T-helper 2 cell treated with Interferon-gamma antibody and Interleukin-4, amounts not matched to agents 100 ng/mL and 5 ng/mL, for 36 hours (primary cell): ENCODE measurements at places on chromosomes 6 and 20. TPM values are rescaled to one million over a fixed set of nuclear protein-coding genes. Genes with fewer than 3 reads are reported as not detected.

The CAGE1 gene
- 0.16 TPM in 1 of 2 replicates, not detected in the other for total RNA-seq

The CRISP3 gene
- not detected in 2 replicates for total RNA-seq

The CYP39A1 gene
- total RNA-seq, result not detected in 2 replicates

The DDX43 gene
- 1.3 TPM in 2 replicates for total RNA-seq

The VSTM2L gene
- not detected in 2 replicates for total RNA-seq

The CGA gene
- total RNA-seq, result not detected in 2 replicates

The LRRN4 gene
- not detected in 2 replicates for total RNA-seq

The EFCAB8 gene
- total RNA-seq, result 0.50 and 0.68 TPM in 2 replicates

The PTCRA gene
- not detected in 2 replicates for total RNA-seq

The TRIM10 gene
- total RNA-seq, result 0.05 TPM in 1 of 2 replicates, not detected in the other

The AVP gene
- total RNA-seq, result not detected in 2 replicates

The EGFL8 gene
- 7.0 and 8.7 TPM in 2 replicates for total RNA-seq

The TCP11 gene
- total RNA-seq, result not detected in 2 replicates

The RNF39 gene
- total RNA-seq, result not detected in 2 replicates

The SCUBE3 gene
- total RNA-seq, result not detected in 2 replicates

The ETV7 gene
- total RNA-seq, result 2.7 and 3.0 TPM in 2 replicates

The SERINC1 gene
- 49.0 and 49.1 TPM in 2 replicates for total RNA-seq

The SLC32A1 gene
- not detected in 2 replicates for total RNA-seq

The C6orf58 gene
- not detected in 2 replicates for total RNA-seq

The POU5F1 gene
- total RNA-seq, result not detected in 2 replicates

The XRN2 gene
- total RNA-seq, result 69.5 and 70.9 TPM in 2 replicates

The RFX6 gene
- not detected in 2 replicates for total RNA-seq

The PDE7B gene
- total RNA-seq, result 13.5 and 14.0 TPM in 2 replicates

The ITPR3 gene
- 48.0 and 48.9 TPM in 2 replicates for total RNA-seq

The MOG gene
- total RNA-seq, result not detected in 2 replicates

The CD24 gene
- total RNA-seq, result 0.14 and 0.27 TPM in 2 replicates

The CLVS2 gene
- total RNA-seq, result not detected in 2 replicates

The RUNX2 gene
- 34.7 and 39.3 TPM in 2 replicates for total RNA-seq

The BEND3 gene
- 7.0 and 7.5 TPM in 2 replicates for total RNA-seq

The HUS1B gene
- total RNA-seq, result 1.3 and 1.4 TPM in 2 replicates

The ZSCAN31 gene
- total RNA-seq, result 0.98 and 1.3 TPM in 2 replicates
